Brain pericyte (primary cell): ENCODE measurements at places on chromosomes 5 and 9.

- DNase-seq = no peak
Observed at GRCh38 chr9:91157883-91158282, 203.8 kb downstream of the AUH start.

- no peak for DNase-seq
Observed at GRCh38 chr9:105024529-105024928, 96.6 kb upstream of the ABCA1 start.

- DNase-seq = no peak
Observed at GRCh38 chr9:99389087-99390033, 167.3 kb downstream of the SEC61B start.

GRCh38 chr5:32446630-32447029 is 2.1 kb upstream of the ZFR start:
- DNase-seq = no peak

GRCh38 chr5:143218517-143219170 is 184.8 kb downstream of the NR3C1 start:
- DNase-seq = no peak

- DNase-seq = no peak
Observed at GRCh38 chr9:117528225-117528624, 113.4 kb upstream of the ASTN2 start.

DNA sequence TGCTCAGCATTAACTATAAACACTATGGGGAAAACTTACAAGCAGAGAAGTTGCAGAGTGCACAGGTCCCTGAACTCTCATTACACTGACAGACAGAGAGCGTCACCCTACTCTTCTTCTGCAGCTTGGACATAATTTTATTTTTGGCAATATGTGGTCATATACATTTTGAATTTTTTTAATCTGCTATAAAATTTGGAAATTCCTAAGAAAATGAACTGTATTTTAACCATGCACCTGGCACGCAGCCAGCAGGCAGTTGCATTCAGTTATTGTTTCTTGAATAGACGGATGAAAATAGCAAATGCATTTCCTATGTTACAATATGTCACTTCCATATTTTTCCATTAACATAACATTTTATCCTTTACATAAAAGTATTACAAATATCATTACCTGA is 100.2 kb downstream of the SLC25A46 start:
- DNase-seq = no peak

GRCh38 chr9:14347406-14348122 is 33.6 kb upstream of the NFIB start:
- DNase-seq = no peak

GRCh38 chr5:121087560-121087959 is 623.5 kb downstream of the PRR16 start:
- DNase-seq = no peak

GRCh38 chr5:43889233-43889632 is 286.3 kb downstream of the NNT start:
- no peak for DNase-seq

DNA sequence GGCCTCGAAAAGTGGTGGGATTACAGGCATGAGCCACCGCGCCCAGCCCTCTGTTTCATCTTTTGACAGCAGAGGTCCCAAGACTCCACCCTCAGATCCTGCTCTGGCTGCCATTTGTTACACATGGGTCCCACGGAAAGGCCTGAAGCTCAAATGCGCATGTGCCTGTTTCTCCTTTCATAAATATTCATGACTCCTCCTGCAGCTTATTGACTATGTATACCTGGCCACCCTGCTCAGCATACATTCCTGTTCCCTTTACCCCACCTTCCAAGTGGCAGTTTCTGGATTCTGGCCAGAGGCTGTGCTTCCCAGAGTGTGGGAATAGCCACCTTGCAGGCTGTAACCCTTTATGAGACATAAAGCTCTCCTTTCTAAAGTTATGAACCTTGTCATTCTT is 46.5 kb downstream of the AUH start:
- DNase-seq = no peak

GRCh38 chr9:132201139-132201538 is 39.3 kb downstream of the NTNG2 start:
- DNase-seq = no peak
